NCI-H1105 treated with DMSO at 0.1 percent for 48 hours (cell line): ENCODE measurements at places on chromosomes 3 and 15.

GRCh38 chr15:45589256-45589655 lies 2.1 kb downstream of the BLOC1S6 start:
- DNase-seq = no peak

- peak; percentile 50 for DNase-seq
Measured at GRCh38 chr3:158492685-158493084, 78.3 kb upstream of the MLF1 start.

GRCh38 chr3:192514754-192515663 lies 212.3 kb downstream of the FGF12 start:
- peak; percentile 94 for DNase-seq

DNA sequence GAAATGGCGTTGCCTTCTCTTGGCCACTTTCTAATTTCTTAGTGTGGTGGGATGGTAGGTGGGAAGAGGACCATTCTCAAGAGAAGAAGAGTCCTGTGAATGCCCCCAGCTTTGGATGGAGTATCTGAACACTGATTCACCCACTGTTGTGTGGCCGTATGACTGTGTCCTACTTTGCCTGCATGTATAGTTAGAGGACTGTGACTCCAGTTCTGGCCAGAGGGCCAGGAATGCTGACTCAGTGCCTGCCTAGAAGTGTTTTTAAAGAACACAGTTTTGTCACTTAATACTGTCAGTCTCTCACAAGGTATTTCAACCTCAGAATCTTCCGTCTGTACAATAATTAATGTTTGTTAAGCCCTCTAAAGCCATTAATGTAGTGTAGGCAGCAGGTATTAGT lies 2.1 kb downstream of the SEC61A1 start:
- no peak for DNase-seq

DNA sequence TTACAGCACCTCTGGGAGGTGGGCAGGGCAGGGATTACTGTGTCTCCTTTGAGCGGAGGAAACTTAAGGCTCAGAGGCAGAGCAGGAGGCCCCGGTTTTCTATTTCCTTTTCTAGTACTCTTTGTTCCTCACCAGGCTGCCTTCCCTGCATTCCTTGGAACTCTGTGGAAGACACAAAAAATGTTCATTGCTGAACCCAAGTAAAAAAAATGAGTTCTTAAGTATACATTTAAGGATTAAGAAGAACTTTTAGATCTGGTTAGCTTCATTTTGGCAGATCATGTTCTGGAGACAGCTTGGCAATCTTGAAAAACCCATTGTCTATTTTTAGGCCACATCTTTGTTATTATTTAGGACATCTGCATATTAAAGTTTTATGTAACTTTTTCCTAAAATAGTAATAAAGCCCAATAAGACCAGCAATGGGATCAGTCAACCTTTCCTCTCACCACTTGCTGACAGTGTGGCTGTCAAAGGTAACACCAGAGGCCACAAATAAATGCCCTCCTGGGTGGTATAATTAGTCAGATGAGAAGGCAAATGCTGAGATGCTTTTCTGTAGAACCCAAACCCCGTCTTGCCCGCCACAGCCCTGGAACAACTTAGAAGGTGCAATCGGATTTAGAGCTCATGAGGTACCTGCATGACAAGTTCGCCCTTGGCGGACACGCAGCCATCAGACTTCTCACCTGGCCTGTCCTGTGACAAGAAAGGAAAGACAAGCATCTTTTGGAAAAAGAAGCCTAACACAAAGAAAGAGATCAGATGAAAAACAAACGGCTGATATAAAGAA lies 97.2 kb downstream of the DGKG start:
- DNase-seq = no peak

GRCh38 chr3:107727102-107727501 lies 204.3 kb downstream of the BBX start:
- DNase-seq = no peak

- no peak for DNase-seq
Measured at GRCh38 chr3:48927928-48928327, 9.3 kb downstream of the ARIH2 start.

- no peak for DNase-seq
Measured at GRCh38 chr3:97949743-97950142, 22.5 kb downstream of the RIOX2 start.

DNA sequence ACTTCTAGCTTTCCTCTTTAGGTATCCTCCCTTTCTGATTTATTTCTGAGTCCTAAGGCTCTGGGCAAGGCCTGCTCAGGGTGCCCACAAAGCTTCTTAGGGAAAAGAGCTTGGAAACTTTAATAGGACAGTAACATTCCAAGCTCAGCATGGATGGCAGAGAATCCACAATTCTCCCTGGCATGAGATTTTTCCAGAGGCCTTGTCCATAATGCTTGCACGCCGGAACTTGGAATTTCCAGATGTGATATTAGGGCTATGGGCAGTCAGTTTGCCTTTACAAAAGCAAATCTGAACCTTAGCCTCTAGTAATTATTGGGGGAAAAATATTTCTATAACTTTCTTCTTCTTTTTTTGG lies 139.0 kb upstream of the RBMS3 start:
- no peak for DNase-seq

DNA sequence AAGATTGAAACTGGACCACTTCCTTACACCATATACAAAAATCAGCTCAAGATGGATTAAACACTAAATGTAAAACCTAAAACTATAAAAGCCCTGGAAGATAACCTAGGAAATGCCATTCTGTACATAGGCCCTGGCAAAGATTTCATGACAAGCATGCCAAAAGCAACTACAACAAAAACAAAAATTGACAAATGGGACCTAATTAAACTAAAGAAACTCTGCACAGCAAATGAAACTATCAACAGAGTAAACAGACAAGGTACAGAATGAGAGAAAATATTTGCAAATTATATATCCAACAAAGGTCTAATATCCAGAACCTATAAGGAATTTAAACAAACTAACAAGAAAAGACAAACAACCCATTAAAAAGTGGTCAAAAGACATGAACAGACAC lies 173.1 kb upstream of the CCDC54 start:
- DNase-seq = no peak

GRCh38 chr3:55402886-55403609 lies 84.1 kb downstream of the WNT5A start:
- DNase-seq = no peak

GRCh38 chr3:145411605-145412004 lies 749.4 kb downstream of the PLOD2 start:
- no peak for DNase-seq

- DNase-seq = no peak
Measured at GRCh38 chr15:70532531-70533186, 230.7 kb downstream of the UACA start.

GRCh38 chr3:184320104-184320445 lies 5.7 kb downstream of the EIF4G1 start:
- DNase-seq = peak; percentile 78

GRCh38 chr3:115836944-115837343 lies 213.6 kb downstream of the GAP43 start:
- DNase-seq = peak; percentile 36

DNA sequence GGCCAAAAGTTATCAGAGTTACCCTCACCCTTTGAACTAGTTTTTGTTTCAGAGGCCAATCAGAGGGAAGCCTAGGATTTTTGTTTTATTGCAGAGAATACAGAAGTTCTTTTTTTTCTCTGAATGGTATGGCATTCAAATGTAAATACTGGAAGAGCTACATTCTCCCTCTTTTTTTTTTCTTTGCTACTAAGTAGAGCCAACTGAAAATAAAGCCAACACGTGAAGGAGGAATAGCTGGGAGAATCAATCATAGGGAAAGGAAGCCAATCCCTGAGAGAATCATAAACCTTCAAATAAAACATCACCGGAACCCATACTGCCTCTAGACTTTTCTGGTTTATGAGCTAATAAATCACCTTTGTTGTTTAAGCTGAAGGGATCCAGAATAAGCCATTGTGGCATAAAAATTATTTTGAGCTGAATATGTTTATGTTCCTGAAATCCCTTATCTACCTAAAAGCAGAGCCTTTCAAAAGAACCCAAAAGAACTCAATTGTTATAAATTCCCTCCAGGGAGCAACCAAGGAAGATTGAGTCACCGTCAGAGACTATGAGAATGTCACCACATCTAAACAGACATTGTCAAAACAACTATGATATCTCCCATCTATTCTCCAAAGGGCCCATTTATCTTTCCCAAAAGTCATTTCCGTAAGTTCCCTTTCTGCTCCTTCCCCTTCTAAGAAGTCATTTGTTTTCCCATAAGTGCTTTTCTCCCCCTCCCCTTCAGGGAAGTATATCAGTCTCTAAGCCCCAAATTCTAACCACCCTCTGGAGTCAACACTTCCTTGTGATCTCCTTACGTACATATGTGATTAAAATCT lies 3.8 kb upstream of the ZNF280D start:
- DNase-seq = no peak

GRCh38 chr15:70401709-70402108 lies 304.0 kb upstream of the TLE3 start:
- no peak for DNase-seq

GRCh38 chr3:115019900-115020299 lies 127.2 kb downstream of the ZBTB20 start:
- no peak for DNase-seq

DNA sequence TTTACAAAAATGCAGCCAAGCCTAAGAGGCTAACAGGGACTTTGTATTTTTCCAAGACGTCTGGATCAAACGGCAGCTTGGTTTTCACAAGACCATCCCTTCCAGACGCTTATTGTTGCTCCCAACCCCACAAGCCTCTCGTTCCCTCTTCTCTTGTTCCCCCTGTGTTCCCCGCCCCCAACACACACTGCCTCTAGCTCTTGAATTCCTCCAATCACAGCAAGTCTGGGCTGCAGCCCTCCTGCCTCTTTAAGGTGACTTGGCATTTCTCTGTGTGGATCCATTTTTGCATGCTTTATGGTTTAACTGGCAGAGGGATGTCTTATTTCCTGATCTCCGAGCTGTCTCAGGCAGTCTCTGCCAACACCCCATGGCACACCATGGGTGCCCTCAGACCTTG lies 182.2 kb downstream of the ABHD5 start:
- no peak for DNase-seq

- no peak for DNase-seq
Measured at GRCh38 chr3:106850437-106850836, 526.8 kb upstream of the CCDC54 start.

DNA sequence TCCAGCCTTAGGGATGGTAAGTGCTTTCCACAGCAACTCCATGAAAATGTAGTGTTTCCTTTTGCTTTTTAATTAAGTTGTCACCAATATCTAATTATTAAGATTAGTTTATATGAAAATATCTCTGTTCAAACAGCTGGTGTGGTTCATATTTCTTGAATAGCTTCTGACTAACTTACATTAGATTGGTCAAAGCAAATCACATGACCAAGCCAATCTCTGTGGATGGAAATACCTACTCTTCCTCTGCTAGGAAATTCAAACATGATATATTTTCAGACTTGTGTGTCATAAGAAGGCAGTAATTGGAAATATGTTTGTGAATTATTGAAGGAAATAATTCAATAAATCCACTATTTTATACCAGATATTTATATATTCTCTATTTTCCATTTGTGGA lies 54.6 kb upstream of the CADM2 start:
- no peak for DNase-seq

DNA sequence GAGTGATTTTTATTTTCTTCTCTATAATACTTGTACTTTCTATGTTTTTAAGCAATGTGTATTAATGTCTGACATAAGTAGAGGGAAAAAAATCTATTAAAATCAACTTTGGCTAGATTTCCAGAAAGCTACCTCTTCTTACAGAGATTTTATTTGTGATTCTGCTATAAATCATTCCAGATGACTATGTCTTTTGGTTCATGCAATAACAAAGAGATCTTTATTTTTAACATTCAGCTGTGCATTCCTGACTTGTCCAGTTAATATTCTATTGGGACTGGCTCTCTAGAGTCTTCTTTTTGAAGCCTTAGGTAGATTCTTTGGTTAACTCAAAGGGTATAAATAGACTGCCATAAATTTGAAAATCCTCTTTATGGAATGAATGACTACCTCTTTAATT lies 74.3 kb upstream of the ARPP21 start:
- no peak for DNase-seq

- DNase-seq = no peak
Measured at GRCh38 chr3:169308654-169309250, 354.8 kb downstream of the MECOM start.
